ENCODE measurements at places on chromosomes 12 and 14.

- DNase-seq = no peak
Observed at GRCh38 chr12:93978553-93978952, 169.8 kb upstream of the PLXNC1 start.

DNA sequence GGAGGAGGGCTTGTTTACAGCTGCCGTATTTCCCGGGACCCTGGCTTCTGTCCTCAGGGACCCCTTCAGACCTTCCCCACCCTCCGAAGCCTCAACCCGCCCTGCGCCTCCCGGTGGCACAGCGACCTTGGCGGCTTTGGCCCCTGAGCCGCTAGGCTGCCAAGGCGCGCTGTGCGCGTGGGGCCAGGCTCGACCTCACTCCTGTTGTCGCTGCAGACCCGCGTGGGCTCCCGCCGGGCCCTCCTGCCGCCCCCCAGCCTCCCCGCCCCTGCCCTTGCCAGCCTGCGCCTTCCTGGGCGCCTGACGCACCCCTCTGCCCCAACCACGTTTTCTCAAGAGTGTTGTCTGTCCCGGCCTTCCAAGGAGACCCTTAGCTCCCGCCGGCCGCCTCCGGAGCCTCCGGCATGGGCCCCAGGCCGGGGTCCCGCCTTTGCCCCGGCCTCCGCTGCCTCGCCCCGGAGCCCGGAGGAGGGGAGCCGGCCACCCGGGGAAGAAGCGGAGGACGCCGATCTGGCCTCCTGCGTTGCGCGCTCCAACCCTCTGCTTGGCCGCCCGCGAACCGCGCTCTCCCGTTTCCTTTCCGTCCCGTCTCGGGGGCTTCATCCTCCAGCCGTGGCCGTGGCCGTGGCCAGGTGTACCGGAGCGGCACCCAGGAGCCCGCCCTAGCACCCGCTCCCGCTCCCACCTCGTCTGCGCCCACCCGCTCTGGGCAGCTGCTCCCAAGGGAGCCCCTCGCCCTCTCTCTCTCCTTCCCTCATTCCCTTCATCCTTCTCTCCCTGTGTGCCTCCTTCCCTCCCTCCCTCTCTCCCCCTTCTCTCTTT, 19.9 kb downstream of the PPP2R5C start:
- peak; percentile 56 for DNase-seq

GRCh38 chr14:90979515-90979914, 80.9 kb downstream of the RPS6KA5 start:
- no peak for DNase-seq

GRCh38 chr14:84456946-84457345, 1073.0 kb upstream of the FLRT2 start:
- no peak for DNase-seq

DNA sequence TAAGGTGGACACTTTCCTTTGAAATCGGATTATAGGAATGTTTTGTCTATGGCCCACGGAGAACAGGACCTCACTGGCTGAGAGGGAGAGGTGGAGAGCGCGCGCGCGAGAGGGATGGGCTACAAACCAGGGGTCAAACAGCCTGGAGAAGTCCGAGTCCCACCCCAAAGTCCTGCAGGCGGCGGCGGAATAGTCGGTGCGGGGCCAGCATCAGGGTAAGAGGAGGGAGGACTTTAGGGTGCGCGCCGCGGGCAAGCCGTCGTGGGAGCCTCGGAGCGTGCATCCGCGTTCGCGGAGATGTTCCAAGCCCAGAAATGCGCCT, 3.3 kb upstream of the HOXC8 start:
- peak; percentile 47 for DNase-seq

DNA sequence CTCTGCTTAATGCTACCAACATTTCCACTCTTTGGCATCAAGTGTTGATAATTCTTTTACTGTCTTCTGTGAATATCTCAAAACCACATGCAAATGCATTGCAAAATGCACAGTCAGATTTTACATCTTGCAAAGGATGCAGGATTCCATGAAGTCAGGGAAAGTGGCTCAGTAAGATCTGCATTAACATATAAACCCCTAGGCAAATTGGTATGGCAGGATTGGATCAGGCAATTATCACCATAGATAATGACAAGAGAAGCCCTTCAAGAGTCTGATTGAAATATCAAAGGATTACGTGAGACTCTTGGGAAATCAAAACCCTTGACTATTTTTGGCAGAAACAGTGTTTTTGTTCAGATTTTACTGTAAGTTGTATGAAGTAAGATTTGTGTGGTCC, 71.0 kb downstream of the TMTC2 start:
- no peak for DNase-seq
